Osteoblast (primary cell): ENCODE measurements at places on chromosomes 7 and 10. TPM values are rescaled to one million over a fixed set of nuclear protein-coding genes. Genes with fewer than 3 reads are reported as not detected.

Gene GLI3
- total RNA-seq: 10.9 and 11.9 TPM in 2 replicates

DNA sequence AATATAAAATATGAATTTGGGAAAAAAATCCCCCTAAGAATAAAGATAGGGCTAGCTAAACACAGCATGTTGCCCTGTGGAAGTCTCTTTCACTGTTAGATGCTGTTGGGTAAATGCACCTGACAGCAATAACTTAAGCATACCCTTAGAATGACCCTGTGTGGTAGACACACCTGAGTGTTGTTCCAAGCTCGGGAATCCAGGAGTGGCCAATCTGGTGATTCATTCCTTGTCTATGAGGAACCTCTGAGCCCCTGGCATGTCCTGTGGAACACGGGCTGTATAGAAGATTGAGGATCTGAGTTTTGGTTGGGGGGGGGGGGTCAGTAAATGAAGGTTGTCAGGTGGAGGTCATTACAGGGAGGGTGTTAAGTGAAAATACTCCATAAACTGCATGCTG is 730.0 kb upstream of the IGFBP3 start:
- DNase-seq: no peak

Gene AOAH
- under 0.01 TPM in 1 of 2 replicates, not detected in the other for total RNA-seq

- DNase-seq: no peak
These were observed 183.7 kb downstream of the SORCS1 start for GRCh38 chr10:106980495-106981451.

- DNase-seq: no peak
These were observed 155.5 kb downstream of the ZNF248 start for GRCh38 chr10:37701781-37702493.

GRCh38 chr7:50681432-50682045 is 101.2 kb downstream of the GRB10 start:
- DNase-seq: no peak

Gene OPN1SW
- not detected in 2 replicates for total RNA-seq
